ENCODE measurements at places on chromosomes 5 and 9.

- DNase-seq, result no peak
Observed at GRCh38 chr5:91599863-91600262, 216.7 kb upstream of the ARRDC3 start.

GRCh38 chr9:12595400-12595799 is 97.8 kb upstream of the TYRP1 start:
- no peak for DNase-seq

- DNase-seq, result no peak
Observed at GRCh38 chr9:87672586-87672985, 53.3 kb upstream of the CTSL start.

DNA sequence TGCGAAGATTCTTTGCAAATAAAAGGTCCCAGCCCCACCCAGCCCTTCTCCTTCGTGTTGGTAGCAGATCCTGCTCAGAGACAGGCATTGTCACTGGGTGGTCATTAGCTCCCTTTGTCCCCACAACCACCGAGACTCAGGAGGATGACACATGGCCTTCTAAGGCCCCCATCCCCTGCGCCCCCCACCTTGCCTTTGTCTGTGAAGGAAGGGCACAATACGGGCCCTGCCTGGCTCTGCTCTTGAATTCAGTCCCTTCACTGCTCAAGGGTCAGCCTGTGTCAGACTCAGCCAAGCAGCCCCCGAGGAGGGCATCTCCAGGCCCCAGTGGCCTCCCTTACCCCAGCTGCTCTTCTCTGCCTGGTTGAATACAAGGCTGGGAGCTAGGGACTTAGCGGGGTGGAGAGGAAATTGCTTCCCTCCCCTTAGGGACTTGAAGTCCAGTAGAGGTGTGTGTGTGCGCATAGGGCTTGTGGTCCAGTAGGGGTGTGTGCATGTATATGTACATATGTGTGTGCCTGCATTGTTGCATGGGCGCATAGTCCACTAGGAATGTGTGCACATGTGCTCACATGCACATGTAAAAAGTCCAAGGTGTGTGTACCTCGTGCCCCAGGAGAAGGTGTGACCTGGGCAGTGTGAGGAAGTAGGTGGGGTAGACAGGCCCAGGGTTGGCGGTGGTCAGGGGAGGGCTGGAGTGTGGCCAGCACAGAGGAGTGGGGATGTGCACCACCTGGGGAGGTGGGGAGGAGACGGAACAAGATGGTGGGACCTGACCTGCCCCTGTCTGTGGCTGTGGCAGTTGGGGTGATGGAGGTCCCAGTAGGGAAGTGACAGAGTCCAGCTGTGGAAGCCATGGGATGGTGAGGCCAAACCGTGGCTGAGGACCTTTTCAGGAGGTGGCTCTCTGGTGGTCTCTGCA is 59.1 kb downstream of the PHF2 start:
- DNase-seq, result no peak

GRCh38 chr9:98442114-98442513 is 186.7 kb upstream of the TBC1D2 start:
- no peak for DNase-seq

- DNase-seq, result no peak
Observed at GRCh38 chr5:34930462-34930844, 1.1 kb downstream of the DNAJC21 start.

- no peak for DNase-seq
Observed at GRCh38 chr9:3348169-3348568, 177.6 kb downstream of the RFX3 start.

DNA sequence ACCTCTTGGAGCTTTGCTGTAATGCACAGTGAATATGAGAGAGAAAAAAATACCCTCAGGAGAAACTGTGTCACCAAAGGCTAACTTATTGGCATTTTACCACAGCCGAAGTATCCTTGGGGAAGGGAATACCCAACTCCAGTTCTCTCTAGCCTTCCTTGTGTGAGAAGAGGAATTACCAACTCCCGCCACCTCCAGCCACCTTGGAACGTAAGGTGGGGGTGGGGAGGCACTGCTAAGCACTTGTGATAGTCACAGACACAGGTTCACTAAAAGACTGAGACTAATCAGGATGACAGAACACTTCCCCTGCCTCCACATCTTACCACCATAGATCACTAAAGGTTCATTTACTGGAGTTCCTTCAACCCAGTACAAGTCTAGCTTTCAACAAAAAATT is 102.0 kb upstream of the ADAMTS19 start:
- no peak for DNase-seq

- DNase-seq, result peak; percentile 1
Observed at GRCh38 chr5:110054240-110054639, 364.5 kb downstream of the MAN2A1 start.

DNA sequence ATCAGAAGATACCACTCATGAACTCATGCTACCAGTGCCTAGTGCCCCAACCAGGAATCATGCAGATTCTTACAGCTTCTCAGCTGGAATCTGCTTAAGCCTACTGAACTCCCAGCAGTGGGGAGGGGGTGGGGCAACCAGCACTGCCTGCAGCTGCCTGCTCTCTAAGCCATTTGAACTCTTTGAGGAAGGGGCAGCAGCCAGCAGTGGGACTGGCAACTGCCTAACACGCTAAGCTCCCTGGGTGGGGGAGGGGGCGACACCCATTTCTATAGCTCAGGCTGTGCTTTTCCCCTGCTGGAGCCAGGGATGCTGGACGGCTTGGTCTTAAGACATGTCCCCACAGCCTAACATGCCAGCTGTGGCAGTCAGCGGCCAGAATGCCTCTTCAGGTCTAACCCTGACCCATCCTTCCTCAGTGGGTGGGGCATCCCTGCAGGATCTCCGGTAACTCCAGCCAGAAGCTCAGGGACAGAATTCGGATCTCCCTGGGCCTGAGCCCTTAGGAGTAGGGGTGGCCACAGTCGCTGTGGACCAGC is 889.7 kb downstream of the CDH9 start:
- DNase-seq, result no peak

GRCh38 chr9:9631284-9631683 is 981.5 kb downstream of the PTPRD start:
- no peak for DNase-seq

- no peak for DNase-seq
Observed at GRCh38 chr5:135477613-135478066, 25.5 kb upstream of the TIFAB start.

DNA sequence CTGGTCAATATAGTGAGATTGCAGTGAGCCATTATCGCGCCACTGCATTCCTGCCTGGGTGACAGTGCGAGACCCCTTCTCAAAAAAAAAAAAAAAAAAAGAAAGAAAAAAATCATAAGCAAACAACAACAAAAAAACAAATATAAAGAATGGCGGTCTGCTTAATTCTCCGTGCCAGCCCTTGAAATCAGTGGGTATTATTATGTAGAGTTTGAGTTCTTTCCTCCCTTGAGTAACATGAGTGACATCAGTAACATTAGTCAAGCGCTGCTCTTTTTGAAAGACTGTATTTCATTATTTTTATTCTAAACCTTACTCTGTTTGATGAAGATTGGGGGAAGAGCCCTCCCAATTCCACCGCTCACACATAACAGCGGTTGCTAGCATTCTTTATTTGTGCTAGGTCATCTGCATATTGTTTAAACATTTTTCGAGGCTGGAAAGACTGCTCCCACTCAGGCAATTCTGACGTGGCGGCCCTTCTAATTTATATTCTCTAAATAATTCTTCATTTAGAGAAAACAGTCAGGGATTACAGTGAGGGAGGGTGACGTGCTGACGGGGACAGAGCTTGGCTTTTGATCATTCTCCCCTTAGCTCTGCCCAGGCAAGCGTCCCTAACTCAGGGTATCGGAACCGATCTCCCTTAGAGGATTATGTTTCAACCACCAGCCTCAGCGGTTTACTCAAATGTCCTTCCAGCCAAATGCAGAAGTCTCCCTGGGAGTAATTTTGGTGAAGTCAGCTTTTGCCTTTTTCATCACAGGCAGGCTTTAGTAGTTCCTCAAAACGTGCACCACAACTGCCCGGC is 860 bp upstream of the MARCHF6 start:
- DNase-seq, result peak; percentile 95

DNA sequence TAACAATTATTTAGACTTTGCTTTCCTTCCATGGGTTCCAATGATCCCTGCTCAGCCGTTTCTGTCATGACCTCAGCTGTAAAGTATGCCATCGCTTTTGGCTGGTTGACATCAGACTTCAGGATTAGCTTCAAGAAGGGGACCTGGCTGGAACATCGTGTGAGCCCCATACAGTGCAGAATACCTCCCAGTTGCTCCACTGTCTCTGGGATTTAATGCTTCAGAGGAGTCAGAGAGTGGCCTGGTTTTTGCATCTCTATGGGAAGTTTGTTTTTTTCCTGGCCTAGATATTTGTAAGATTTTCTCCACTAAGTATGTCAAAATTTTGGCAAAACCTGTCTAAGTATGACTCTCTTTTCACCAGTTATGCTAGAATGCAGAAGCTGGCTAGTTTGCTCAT is 216.9 kb downstream of the GABBR2 start:
- no peak for DNase-seq

GRCh38 chr9:70079417-70080037 is 35.9 kb downstream of the MAMDC2 start:
- DNase-seq, result peak; percentile 88

GRCh38 chr9:36864491-36865410 is 169.3 kb downstream of the PAX5 start:
- DNase-seq, result no peak

- DNase-seq, result no peak
Observed at GRCh38 chr5:132065951-132066701, 5.7 kb downstream of the IL3 start.

DNA sequence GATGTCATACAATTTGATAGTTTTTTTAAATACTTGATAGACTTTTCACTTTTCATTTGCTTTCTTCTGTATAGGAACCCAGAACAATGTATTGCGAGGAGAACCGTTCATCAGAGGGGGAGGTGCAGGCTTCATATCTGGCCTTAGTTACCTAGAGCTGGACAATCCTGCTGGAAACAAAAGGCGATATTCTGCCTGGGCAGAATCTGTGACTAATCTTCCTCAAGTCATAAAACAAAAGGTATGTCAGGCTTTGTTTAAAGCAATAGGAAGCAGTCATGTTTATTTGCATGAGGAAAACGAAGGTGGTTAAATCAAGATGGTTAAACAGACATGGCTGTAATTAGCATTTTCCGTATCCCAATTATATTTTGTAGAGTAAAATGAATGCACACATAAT is 46.0 kb downstream of the C7 start:
- DNase-seq, result no peak

DNA sequence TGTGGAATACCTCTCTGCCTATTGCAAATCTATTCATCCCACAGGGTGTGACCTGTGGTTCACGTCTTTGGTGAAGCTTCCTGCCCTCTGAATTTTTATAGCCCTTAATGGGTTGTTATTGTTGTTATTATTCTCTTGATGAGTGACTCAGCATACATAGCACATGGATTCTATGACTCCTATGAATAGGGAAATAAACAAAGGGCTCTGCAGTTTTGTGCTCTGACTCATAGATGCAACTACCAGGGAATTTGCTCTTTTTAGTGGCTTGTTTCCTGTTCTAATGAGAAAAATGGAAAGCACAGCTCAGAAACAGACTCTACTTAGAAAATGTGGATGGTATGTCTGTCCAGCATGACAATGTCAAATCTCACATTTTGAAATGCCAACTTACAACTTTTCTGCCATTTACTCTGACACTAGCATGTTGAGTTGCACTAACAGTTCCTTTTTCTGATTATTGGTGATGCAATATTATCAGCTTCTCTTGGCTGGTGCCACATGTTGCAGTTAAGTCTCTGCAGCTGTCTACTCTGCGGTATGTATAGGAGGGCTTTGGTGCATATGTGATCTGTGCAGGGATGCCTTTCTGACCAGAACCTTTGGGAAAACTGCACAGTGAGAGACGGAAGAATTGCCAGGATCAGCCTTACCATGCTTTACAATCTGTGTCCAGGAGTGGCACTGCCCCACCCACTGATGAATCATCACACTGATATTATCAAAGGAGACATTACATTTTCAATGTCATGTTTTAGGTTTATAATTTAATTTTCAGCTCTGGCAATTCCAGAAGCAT is 996.4 kb upstream of the WWC1 start:
- DNase-seq, result no peak

- no peak for DNase-seq
Observed at GRCh38 chr5:128163991-128164390, 80.4 kb downstream of the SLC12A2 start.

DNA sequence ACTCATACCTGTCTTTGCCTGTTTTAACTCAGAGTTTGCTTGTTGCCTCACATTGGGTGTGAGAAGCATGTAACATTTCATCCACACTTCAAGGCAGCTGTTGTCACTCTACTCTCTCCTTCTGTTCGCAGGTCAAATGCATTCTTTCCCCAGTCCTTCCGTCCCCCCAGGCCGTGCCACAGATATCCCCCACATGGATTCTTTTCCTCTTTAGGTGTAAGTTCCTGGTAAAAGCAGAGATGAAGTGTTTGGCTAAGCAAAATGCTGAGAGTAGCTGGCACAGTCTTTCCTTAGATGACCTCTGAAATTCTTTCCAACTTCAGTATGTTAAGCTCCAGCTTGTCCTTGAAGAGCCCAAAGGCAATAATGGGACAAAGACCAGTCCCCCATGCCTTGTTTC is 328.2 kb downstream of the SLIT3 start:
- no peak for DNase-seq

DNA sequence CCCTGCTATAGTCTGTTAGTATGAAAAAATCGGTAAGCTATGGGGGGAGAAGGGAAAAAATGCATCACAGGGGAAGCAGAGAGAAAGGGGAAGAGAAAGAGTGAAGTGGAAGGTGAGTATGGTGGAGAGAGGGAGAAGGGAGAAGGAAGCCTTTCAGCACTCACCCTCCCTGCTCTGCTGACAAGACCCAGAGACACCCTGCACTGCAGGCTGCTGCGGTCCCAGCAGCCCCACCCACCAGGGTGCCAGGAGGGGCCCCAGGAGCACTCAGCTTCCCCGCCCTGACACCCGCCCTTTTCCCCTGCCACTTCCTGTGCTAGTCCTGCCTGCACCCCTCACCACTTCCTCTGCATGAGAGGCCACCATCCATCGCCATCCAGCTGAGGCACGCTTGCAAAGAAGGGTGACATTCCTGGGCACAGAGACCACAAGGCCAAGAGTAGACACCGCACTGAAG is 12.7 kb downstream of the STK10 start:
- DNase-seq, result no peak

DNA sequence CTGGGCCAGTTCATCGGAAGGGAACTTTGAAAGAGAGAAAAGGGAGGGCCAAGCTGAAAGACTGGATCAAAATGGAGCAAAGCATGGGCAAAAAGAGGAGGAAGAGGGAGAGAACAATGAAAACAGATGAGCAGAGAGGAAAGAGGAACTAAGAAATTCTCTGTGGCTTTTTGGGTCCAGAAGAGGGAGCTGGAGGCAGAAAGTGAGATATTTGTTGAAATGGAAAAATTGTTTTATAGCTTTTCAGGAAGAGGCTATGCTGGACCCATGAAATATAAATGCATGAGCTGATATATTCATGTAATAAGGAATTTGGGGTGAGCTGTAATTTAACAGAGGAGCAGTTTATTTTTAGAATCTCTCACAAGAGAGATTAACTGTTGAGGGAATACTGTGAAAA is 457.3 kb downstream of the DMAC1 start:
- DNase-seq, result no peak
